ENCODE measurements at places on chromosomes 5 and 9. TPM values are rescaled to one million over a fixed set of nuclear protein-coding genes. Genes with fewer than 3 reads are reported as not detected.

Gene PKD2L2
- total RNA-seq: not detected

Gene SPINK6
- not detected for total RNA-seq

Gene IRX2
- not detected for total RNA-seq

Gene BTNL3
- total RNA-seq: not detected

Gene IL9
- not detected for total RNA-seq

Gene GPR151
- not detected for total RNA-seq

Gene GZMA
- total RNA-seq: not detected

Gene OTP
- not detected for total RNA-seq

Gene TNFSF8
- not detected for total RNA-seq

Gene MCTP1
- total RNA-seq: 17.3 TPM

Gene ERAP2
- total RNA-seq: 5.8 TPM

Gene TRIM32
- total RNA-seq: 27.0 TPM

Gene LSM11
- total RNA-seq: 8.6 TPM

Gene AK1
- 36.2 TPM for total RNA-seq

Gene SLC36A2
- not detected for total RNA-seq

Gene MYO10
- total RNA-seq: 264 TPM

Gene TAF1L
- total RNA-seq: not detected

Gene SEC16A
- 38.0 TPM for total RNA-seq

Gene IFNA13
- not detected for total RNA-seq

Gene WWC1
- total RNA-seq: 1.2 TPM

Gene SPINK7
- not detected for total RNA-seq

Gene LCN2
- not detected for total RNA-seq

Gene PLPPR1
- total RNA-seq: not detected

Gene SUSD3
- total RNA-seq: 0.37 TPM

Gene ESM1
- total RNA-seq: 106 TPM

Gene NIPAL4
- 0.14 TPM for total RNA-seq

Gene SLC34A3
- total RNA-seq: not detected

Gene CDC25C
- total RNA-seq: 0.30 TPM

Gene PLEKHG4B
- 0.30 TPM for total RNA-seq

Gene IL13
- not detected for total RNA-seq

Gene TRPM3
- total RNA-seq: under 0.01 TPM

Gene DNM1
- 14.2 TPM for total RNA-seq

Gene BRD3OS
- total RNA-seq: 16.3 TPM

Gene ZNF883
- total RNA-seq: 1.2 TPM

Gene SMU1
- total RNA-seq: 33.6 TPM

Gene NAIP
- total RNA-seq: 5.2 TPM

Gene SLC25A2
- 0.30 TPM for total RNA-seq

Gene TEX53
- not detected for total RNA-seq

Gene PCDHB10
- 0.42 TPM for total RNA-seq

Gene OR1L1
- total RNA-seq: not detected

Gene FST
- 12.9 TPM for total RNA-seq

Gene FOXD4
- under 0.01 TPM for total RNA-seq

Gene SLC34A1
- total RNA-seq: not detected

Gene CYLC2
- total RNA-seq: not detected

Gene MARCHF3
- total RNA-seq: 58.2 TPM

Gene LIX1
- 0.89 TPM for total RNA-seq

Gene CRB2
- total RNA-seq: not detected

Gene GNA14
- total RNA-seq: not detected
